Inflammatory macrophage (primary cell): ENCODE measurements at places on chromosomes 2 and 18.

GRCh38 chr2:234611209-234611608, 114.3 kb upstream of the ARL4C start:
- DNase-seq: no peak

- peak; percentile 54 for DNase-seq
Observed at GRCh38 chr2:25711675-25712354, 38.4 kb upstream of the DTNB start.

- no peak for DNase-seq
Observed at GRCh38 chr2:109654326-109655050, 40.3 kb downstream of the SOWAHC start.

DNA sequence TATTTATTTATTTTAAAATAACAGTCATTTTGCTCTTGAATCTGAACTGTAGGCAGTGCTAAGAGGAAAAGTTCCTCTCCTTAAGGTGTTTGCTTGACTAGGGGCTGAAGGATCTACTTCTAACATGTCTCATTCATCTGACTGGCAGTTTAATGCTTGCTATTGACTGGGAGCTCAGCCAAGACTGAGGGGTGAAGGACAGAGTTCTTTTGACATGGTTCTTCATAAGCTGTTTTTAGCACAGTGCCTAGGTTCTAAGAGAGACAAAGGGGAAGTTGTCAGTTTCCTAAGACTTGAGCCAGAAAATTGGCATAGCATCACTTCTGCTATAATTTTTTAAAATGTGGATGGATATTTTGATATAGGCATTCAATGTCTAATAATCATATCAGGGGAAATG, 73.0 kb downstream of the COMMD1 start:
- peak; percentile 84 for DNase-seq

- no peak for DNase-seq
Observed at GRCh38 chr18:56332371-56332770, 306.0 kb downstream of the TXNL1 start.

DNA sequence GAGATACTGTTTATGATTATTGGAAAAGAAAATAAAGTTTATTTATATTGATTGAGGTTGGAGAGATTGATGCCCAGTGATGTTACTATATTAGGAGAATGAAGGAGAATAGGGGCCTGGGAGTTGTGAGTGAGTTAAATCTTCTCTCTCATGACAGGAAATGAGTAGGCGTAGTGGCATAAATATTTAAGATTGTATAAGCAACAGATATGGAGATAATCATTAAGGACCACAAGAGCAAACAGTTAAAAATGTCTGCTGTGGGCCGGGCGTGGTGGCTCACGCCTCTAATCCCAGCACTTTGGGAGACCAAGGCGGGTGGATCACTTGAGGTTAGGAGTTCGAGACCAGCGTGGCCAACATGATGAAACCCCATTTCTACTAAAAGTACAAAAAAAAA, 62.7 kb downstream of the PTRHD1 start:
- DNase-seq: no peak

GRCh38 chr18:2984703-2985261, 28.2 kb downstream of the LPIN2 start:
- no peak for DNase-seq

GRCh38 chr2:30448866-30449265, 1.8 kb downstream of the LCLAT1 start:
- DNase-seq: no peak

DNA sequence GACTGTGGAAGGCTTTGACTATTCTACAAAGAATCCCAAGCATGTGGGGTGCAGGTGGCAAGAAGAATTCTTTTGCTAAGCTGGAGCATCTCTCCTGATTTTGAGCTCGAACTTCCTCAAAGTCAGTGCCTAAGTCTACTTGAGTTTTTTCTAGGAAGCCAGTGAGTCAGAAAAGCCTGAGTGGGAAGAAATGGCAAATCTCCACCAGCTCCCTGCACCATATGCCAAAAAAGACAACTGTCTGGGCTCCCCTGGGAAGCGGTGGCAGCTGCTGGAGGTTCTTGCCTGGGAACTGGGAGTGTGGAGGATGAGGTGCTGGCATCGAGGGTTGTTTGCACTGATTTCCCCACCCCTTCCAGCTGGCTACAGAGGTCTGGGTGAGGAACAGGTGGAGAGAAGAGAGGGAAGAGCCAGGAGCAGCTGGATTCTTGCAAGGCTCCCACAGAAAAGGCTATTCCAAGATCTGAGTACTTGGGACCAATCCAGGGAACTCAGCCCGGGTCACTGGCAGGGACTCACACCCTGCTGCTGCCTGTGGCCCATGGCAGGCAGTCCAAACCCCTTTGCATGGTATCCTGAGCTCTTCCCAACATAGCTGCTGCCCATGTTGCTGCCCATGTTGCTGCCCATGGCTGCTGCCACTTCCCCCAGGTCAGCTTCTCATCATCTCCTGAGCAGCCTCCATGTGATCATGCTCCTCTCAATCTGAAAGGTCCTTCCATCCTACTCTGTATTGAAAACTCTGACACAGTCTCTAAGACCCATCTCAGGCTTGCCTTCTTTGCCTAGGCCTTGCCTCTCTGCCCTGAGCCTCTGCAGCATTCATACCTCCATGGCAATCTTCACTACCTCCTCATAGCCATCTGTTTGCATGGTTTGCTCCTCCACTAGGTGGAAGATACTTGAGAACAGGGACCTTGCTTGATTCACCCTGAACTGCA, 128.3 kb upstream of the SPATS2L start:
- no peak for DNase-seq

DNA sequence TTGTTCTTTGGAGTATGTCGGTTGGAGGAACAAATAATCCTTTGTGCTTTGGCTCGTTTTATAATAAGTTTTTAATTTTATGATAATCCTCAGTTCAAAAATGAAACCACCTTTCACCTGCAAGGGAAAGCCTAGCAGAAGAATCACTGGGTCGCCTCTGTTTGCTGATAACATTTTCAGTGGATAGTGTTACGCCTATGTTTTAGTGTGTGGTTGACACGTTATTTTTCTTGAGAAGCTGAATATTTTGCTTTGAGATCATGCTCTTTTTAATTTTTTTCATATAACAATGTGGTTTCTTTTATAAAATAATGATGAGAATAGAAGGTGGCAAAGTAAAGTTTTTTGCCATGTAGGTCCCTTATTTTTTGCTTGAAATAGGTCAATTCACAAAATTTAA, 172.7 kb upstream of the ZEB2 start:
- DNase-seq: no peak

GRCh38 chr2:222298311-222299150, at the start of gene PAX3:
TSS of gene PAX3 (minus strand) at chr2:222298998. CDS start at chr2:222298615, 383 bp downstream.
- no peak for DNase-seq

GRCh38 chr18:4781873-4782272, 326.8 kb upstream of the DLGAP1 start:
- no peak for DNase-seq

DNA sequence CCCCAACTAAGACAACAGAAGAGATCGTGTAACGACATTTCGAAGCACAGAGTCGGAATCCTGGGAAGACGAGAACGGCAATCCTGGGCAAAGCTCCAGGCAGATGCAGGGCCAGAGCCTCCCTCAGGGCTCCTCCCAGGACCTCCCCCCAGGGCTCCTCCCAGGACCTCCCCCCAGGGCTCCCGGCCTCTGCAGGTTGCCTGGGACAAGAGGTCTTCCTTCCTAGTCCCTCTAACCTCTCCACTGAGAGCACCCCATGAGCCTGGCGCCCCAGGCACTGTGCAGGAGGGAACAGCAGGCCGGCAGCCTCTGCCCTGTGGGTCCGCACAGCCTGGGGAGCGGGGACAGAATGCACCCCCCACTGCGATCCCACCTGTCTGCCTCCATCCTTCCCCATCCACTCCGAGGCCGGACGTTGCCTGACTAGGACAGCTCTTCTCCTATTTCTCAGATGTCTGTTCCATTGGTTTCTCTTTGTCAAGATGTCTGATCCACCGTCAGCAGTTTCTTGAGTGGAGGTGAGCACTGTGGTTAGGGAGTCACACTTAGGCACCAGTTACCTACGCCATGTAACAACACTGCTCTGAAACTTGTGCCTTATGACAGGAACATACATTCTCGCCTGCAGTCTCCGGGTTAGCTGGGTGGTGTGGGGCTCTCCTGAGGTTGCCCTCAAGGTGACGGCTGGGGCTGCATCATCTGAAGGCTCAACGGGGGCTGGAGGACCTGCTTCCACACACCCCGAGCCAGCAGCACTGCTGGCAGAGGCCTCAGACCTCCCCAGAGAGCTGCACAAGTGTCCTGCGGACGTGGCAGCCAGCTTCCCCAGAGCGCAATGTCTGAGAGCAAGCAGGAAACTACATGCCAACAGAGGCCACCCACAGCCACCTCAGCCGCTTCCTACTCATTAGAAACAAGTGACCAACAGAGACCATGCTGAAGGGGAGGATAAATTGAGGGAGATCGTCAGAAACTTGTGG, 28.9 kb downstream of the ADI1 start:
- peak; percentile 51 for DNase-seq

- DNase-seq: peak; percentile 63
Observed at GRCh38 chr2:191051825-191052778, 38.1 kb upstream of the STAT1 start.

DNA sequence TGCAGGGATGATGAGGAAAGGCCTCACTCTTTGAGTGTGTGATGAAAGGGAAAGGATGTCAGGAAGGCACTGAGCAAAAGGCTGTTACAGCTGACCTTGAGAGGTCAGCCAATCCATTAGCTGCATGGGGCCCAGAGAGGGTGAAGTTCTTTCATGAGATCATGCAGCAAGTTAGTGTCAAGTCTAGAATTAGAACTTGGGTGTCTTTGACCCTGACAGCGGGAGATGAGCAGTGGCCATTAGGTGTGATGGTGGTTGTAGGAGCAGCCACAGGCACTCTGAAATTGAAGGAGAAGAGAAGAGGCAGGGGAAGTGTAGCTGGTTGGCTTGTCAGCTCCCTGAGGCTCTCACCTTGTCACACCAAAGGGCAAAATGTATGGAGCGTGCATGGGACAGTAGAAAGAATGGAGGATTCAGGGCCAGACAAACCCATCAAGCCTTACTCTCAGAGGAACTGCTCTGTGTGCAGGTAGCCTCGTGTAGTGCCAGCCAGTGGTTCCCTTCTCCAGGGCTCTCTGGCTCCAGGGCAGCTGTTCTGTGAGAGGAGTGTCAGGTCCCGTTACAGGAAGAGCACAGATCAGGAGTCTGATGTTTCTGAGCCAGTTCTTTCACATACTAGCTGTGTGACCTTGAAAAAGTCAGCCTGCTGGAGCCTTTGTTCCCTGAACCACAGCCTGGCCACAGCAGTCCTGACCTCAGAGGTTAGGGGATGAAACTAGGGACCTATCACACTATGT, 35.9 kb downstream of the MAP4K4 start:
- DNase-seq: no peak

DNA sequence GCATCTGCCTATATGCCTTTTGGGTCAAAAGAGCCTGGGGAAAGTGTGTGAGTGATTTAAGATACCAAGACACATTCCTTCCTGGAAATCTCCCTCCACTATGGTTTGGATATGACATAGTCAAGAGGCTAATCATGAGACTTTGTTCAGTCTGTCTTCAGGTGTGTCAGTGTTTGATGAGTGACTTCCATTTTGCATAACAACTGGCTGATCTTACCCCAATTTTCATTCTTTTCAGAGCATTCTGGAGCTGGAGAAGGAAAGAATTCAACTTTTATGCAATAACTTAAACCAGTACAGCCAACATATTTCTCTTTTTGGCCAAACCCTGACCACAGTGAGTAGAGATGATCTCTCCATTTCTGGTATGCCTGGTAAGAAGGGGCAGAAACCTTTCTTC, 39.4 kb downstream of the SPC25 start:
- DNase-seq: no peak

GRCh38 chr2:3041841-3042600, 335.6 kb downstream of the EIPR1 start:
- no peak for DNase-seq

- DNase-seq: no peak
Observed at GRCh38 chr18:3540805-3541548, 91.0 kb downstream of the TGIF1 start.
